ENCODE measurements at places on chromosomes 2 and 18. TPM values are rescaled to one million over a fixed set of nuclear protein-coding genes. Genes with fewer than 3 reads are reported as not detected.

GRCh38 chr2:105362862-105363591, 25.7 kb downstream of the C2orf49 start:
- no peak for DNase-seq

GRCh38 chr2:22883054-22883453, 501.9 kb upstream of the KLHL29 start:
- DNase-seq: no peak

GRCh38 chr2:178193496-178193822, 853 bp upstream of the OSBPL6 start:
- peak; percentile 58 for DNase-seq

BUB1 gene
- 2.5 TPM for total RNA-seq

DNA sequence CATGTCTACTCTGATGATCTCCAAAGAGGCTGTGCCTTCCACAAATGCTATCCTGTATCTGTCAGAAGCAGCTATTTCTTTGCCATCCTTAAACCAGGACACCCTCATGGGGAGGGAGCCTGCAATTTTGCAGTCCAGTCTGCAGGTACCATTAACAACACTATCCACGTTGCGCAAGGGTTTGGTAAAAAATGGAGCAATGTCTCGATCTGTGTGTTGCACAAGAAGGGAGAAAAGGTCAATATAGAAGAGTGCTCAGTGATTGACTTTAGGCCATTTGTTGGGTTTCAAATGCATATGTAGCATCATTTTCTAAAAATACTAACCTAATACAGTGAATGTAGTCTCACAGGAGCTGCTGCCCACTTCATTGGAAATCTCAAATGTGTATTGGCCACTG, 74.3 kb downstream of the TTN start:
- no peak for DNase-seq

LYG1 gene
- total RNA-seq: 4.3 TPM

- DNase-seq: no peak
These were observed 102.4 kb downstream of the ASB1 start for GRCh38 chr2:238528953-238529781.

RASGRP3 gene
- 23.9 TPM for total RNA-seq

TSHZ1 gene
- total RNA-seq: 16.4 TPM

- DNase-seq: no peak
These were observed 29.7 kb upstream of the PSME4 start for GRCh38 chr2:54000524-54000923.

DNA sequence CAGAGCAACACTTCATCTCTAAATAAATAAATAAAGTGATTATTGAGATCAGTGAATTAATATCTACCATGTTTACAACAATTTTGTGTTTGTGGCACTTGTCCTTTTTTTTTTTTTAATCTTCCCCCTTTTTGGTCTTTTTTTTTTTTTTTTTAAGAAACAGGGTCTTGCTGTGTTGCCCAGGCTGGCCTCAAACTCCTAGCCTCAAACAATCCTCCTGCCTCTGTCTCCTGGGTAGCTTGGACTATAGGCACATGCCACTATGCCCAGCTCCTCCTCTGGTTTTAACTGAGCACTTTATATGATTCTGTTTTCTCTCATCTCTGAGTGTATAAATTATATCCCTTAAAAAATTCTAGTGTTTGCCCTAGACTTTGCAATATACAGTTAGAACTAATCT, 30.3 kb downstream of the SLC4A5 start:
- DNase-seq: no peak

DNA sequence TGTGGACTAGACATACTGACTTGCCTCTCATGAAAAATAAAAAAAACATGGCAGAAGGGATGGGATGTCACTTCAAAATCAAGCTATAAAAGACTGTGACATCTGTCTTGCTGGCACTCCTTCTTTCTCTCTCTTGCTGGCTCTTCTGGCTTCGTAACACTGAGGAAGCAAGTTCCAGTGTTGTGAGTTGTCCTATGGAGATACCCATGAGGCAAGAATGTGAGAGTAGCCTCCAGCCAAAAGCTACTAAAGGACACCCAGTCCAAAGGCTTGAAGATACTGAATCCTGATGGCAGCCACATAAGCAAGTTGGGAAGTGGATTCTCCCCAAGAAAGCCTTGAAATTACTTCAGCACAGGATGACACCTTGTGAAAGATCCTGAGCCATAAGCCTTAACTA, 376.1 kb upstream of the TMEFF2 start:
- no peak for DNase-seq
